Activated CD4-positive, alpha-beta T cell treated with anti-CD3 and anti-CD28 coated beads for 1 hour (primary cell): ENCODE measurements at places on chromosomes 1 and 21.
A peak's percentile ranks its signal among the peaks of the same experiment; 100 is the strongest.

DNA sequence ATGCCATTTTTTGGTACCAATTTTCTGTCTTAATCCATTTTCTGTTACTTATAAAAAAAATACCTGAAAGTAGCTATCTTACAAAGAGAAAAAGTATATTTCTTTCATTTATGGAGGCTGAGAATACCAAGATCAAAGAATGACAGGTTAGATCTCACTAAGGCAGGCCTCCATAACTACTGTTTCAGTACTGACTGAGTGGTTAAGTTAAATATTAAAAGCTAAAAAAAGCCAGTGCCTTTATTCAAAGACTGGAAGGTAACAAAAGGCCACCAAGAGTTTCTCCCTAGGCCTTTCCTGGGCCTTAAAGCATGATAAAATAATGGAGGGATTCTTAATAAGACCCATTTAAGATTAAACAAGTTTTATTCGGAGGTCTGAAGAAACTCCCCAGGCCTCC lies 687.7 kb upstream of the ADGRL4 start:
- no peak for DNase-seq

- DNase-seq: no peak
Measured at GRCh38 chr1:178408871-178409270, 87.9 kb downstream of the CLEC20A start.

- no peak for DNase-seq
Measured at GRCh38 chr1:191498825-191499224, 659.4 kb upstream of the RGS18 start.

DNA sequence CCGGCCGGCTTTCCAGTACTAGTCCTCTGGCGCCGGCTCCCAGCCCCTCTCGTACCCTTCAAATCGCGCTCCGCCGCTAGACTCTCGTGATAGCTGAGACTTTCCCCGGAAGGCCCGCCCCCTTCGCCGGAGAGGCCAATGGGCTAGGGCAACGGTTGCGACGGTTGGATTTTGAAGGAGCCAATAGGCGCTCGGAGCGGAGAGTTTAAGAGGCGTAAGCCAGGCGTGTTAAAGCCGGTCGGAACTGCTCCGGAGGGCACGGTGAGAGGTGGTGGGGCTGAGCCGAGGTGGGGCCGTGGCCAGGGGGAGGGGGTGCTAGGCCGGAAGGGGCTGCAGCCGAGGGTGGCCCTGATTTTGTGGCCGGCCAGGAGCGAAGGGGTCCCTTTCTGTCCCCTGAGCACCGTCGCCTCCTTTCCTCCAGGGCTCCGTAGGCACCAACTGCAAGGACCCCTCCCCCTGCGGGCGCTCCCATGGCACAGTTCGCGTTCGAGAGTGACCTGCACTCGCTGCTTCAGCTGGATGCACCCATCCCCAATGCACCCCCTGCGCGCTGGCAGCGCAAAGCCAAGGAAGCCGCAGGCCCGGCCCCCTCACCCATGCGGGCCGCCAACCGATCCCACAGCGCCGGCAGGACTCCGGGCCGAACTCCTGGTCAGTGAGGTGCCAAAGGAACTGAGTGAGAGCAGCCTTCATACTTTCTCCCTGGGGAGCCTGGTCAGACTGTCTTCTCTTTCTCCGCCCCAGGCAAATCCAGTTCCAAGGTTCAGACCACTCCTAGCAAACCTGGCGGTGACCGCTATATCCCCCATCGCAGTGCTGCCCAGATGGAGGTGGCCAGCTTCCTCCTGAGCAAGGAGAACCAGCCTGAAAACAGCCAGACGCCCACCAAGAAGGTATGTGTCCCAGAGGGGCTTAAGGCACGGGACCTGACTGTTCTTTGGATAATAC lies at the start of gene CDC20:
Gene CDC20, plus strand, starts transcription at position 236 of the 948 bp plus-strand sequence. Its CDS starts 235 bp downstream, at position 471.
- peak; percentile 95 for DNase-seq

- no peak for DNase-seq
Measured at GRCh38 chr1:25813734-25814471, 5.9 kb upstream of the MTFR1L start.

DNA sequence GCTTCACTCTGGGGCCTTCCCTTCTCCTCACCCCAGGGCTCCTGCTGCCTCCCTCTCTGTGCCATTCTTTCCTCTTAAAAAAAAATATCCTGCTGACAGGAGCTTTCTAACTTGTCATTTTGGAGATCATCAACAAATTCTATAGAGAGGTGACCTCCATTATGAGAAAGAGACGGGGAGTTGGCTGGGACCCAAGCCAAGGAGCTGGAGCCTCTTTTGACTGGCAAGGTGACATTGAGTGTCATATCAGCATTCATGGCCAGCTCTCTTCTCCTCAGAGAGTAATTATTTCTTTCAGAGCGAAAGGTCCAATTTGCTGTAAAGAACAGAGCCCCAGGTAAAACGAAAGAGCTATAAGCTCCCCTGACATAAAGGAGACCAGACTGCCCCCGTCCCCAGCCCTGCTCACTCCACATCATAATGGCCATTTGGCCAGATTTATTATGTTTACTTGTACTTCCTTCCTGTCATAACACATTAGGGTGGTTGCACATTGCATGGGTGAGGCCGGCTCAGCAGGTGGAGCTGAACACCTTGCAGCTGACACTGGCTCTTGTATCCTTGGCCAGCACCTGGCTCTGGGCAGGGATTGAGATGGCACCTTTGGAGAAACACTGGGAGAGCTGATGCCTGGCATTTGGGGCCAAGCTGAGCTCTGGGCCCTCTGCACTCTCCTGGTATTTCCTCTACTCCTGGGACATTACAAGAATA lies 404.0 kb upstream of the VAMP3 start:
- no peak for DNase-seq

DNA sequence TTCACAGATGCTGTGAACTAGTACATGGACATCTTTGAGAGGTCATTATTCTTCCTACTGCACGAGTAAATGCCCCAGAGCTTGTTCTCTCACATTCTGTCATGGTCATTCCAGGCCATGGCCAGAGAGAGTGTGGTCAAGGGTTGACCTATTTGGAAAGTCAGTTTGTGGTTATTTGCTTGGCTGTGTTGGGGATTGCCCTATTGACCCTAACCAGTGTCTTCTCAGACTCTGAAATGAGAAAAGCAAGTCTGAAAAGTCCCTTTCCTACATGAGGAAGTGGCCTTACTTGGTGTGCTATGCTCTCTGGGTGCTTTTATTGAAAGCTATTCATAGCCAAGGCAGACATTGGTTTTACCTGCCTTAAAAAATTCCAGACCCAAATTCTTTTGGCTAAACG lies 26.6 kb downstream of the CLIC6 start:
- DNase-seq: no peak

DNA sequence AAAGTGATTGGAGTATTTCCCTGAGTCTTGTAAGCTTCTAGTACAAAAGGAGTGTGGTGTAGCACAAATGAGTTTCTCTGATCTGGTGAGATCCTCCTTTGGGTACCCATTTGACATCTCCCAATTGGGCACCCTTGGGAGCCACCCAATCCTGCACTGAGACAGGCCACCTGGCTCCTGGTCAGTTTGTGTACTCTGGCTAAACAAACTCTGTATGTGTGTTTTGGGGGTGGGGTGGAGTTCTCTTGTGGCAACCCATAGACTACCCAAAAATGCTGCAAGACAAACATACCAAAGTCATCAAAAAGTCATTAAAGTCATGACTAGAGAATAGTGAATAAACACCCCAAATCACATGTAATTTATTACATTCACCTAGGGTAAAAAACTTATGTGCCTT lies 8.4 kb upstream of the HIVEP3 start:
- DNase-seq: no peak

GRCh38 chr1:147720557-147720956 lies 39.8 kb downstream of the GJA5 start:
- no peak for DNase-seq

DNA sequence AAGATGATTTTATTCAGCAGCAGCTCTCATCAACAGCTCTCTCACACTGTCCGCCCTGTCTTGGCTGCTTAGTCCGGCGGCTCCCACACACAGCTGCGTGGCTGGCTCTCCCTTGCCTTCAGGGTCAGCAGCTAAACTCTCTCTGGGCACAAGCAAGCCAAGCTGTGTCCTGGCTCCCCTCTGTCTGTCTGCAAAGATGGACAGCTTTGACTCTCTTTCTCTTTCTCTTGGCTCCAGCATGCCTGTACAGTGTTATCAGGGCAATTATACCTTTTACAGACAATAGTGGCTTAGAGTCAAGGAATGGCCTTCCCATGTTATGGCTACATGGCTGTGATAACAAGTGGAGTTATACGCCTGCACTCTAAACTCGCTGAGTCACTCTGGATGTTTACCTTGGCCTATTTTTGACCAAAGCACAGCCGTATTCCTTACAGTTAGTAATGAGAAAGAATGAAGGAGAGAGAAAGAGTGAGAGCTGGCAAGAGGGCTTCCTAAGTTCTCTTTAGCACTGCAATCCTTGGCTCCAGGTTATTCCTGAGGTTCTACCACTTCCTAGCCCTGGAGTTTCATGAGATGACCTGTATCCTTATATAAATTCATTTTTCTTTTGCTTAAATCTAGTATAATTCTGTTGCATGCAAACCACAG lies 59.9 kb upstream of the ZSWIM5 start:
- no peak for DNase-seq

DNA sequence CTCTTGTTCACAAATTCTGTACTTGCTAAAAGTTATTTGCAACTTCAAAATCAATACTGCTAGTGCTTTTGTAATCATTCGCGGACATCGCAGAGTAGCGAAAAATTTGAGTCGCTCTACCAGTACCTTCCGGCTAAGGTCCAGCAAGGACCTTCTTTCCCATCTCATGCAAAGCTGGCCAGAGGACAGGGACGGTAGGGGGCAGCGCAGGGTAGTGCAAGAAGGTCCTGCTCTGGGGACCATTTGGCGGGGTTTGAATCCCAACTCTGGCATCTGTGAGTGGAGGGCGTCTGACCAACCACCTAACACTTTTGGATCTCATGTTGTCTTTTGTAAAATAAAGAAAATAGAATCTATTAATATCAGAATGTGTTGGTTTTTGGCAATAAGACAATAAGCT lies 258.3 kb downstream of the SPATA17 start:
- DNase-seq: no peak

- no peak for DNase-seq
Measured at GRCh38 chr1:20029178-20029912, 40.6 kb upstream of the PLA2G5 start.

DNA sequence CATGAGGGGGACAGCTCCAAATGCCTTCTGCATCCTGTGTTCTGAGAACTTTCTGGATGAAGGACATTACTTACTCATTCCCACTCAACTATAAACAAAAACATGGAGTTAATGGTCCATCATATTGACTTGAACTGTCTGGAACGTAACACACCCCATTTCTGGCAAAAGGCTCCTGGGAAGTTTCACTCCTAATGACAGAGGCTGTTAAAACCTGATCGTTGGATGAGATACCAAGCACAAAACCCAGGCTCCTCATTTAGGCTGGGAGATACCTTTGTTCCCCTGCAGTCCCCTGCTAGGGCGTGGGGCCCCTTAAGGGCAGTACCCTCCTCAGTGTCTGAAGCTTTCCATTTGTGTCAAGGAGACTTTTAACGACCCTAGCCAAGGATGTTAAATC lies 78.9 kb downstream of the RHOU start:
- no peak for DNase-seq

DNA sequence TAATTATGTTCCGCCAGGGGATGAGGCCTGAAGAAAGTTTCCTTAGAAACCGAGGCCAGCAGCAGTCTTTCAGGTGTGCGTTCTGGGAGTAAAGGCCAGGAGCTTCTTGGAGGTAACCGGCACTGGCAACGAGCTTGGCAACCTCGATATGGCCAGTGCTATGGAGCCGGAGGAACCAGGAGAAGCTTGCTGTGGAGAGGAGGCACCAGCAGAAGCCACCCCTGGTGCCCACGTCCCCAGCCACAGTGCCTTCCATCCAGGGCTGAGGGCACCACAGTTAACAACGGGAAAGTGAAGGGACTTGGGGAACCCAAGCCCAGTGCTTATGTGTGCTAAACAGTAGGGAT lies 41.5 kb upstream of the LIN9 start:
- DNase-seq: no peak

DNA sequence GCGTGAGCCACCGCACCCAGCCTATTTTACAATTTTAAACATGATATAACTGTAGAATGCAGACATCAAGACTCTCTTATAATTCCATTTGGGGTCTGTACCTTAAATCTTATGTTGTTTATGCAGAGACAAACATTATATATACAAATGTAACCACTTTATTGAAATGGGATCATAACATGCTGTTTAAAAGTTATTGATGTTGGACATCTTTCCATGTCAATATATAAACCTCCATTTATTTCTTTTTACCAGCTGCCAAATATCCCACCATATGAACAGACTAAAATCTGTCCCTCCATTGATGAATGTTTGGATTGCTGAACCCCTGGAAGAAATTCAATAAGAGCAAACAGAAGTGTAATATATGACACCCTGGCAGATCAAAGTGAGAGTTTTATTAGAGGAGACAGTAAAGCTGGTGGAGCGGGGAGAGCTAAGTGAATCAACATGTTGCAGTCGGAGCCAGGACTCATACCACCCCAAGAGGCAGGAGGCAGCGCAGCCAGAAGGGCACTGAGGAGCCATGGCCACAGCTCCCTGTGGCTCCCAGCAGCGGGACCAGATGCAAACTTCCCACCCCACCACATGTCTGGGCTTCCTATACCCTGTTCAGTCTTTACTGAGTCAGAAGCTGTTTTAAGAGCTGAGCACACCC lies 4.7 kb upstream of the PCSK9 start:
- no peak for DNase-seq

GRCh38 chr1:226608699-226609505 lies 60.3 kb downstream of the STUM start:
- DNase-seq: peak; percentile 45

DNA sequence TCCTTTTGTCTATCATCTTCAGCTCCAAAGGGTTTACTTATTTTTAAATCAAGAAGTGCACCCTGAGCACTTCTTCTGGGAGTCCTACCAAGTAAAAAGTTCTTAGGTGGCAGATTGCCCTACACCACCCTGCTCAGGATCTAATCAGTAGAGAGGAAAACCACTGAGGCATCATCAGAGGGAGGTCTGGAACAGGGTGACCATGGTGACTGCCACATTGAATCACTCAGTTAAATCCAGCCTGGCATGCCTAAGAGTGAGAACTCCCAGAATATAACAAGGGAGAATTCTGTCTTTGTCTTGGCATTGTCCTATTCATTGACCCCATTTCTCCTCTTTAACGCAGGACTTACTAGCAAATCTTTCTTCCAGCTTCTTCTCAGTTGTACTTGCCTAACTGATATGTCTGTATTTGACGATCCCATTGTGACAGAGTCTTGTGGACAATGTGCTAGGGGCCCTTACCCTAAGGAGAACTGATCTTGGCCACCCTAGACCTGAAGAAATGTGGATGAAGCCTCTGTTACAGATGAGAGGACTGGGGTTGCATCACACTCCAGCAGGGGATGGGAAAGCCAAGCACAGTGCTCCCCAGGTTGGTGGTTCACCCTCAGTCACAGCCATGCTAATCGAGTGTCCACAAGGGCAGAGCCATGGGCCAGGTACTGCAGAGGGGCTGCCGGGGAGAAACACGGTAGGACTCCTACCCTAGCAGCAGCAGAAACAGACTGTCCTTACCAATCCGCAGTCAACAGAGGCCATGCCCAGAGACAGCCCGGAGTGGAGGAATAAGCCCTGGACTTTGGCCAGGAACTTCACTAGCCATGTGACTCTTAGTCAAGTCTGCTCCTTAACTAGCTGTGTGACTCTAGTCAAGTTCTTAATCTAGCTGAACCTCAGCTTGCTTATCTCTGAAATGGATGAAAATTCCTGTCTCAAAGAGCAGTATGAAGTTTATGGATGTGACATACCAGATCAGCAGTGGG lies 15.4 kb downstream of the PKP1 start:
- no peak for DNase-seq
